ENCODE measurements at places on chromosomes 16 and 17. TPM values are rescaled to one million over a fixed set of nuclear protein-coding genes. Genes with fewer than 3 reads are reported as not detected.

Gene TGFB1I1
- not detected for total RNA-seq

Gene EPX
- total RNA-seq, result not detected

Gene CACNA1H
- 9.5 TPM for total RNA-seq

Gene ACSM3
- 3.8 TPM for total RNA-seq

Gene SBK1
- total RNA-seq, result 16.4 TPM

Gene GJC1
- 76.9 TPM for total RNA-seq

Gene KRTAP16-1
- total RNA-seq, result not detected

Gene ABCA9
- total RNA-seq, result 0.13 TPM

Gene MYO15A
- 5.4 TPM for total RNA-seq

- no peaks in the 10 kb centered on the region for H3K4me1 ChIP-seq
- no peak overlapping the region for H3K4me3 ChIP-seq
- no peaks in the 10 kb centered on the region for H3K36me3 ChIP-seq
Measured at GRCh38 chr17:48388955-48389743, 40.9 kb downstream of the SKAP1 start.

DNA sequence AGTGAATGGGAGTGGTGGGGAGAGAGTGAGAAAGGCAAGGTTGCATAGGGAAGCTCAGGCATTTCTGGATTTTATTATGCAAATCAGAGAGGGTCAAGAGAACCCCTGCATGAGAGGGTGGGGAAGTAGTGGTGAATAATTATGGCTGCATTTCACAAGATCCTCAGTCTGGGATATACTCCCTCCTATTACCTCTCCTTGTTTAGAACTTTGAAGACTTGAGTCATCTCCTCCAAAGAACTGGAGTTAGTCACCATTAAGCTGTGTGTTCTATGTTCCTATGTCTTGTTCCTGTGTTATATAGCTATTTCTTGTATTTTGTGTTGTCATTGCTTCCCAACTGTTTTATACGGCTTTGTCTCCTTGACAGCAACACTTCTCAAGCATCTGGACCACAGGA, 18.4 kb downstream of the SOX9 start:
- H3K27me3 ChIP-seq, result no peaks in the 10 kb centered on the region
- no peaks in the 10 kb centered on the region for H3K4me1 ChIP-seq
- no peak overlapping the region for H3K4me3 ChIP-seq
- H3K36me3 ChIP-seq, result no peaks in the 10 kb centered on the region
- DNase-seq, result no peak

GRCh38 chr16:88315543-88316105, 67.1 kb upstream of the ZNF469 start:
- peaks cover 4% of the 10 kb centered on the region for H3K4me1 ChIP-seq
- H3K27me3 ChIP-seq, result no peaks in the 10 kb centered on the region
- H3K4me3 ChIP-seq, result no peak overlapping the region
- no peaks in the 10 kb centered on the region for H3K36me3 ChIP-seq
- DNase-seq, result no peak
- no peak overlapping the region for H3K27ac ChIP-seq

DNA sequence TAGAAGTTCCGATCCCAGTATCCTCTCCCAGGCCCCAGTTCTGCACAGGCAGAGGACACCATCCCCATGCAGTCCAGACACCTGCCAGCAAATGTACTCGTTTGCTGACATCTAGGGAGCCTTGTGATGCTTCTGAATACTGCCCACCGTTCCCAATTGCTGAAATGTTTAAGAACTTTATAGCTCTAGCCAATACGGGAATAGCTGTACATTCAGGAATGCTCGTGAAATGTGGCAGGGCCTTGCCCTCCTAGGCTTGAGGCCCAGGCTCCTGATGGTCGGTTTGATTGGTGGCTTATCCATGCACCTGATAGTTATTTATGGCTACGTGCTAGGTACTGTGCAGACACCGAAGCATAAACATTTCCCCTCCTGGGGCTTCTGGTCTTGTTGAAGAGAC, 255.5 kb downstream of the PRKCA start:
- H3K36me3 ChIP-seq, result no peaks in the 10 kb centered on the region
- H3K27me3 ChIP-seq, result no peaks in the 10 kb centered on the region
- H3K27ac ChIP-seq, result no peak overlapping the region
- no peak for DNase-seq
- no peaks in the 10 kb centered on the region for H3K4me1 ChIP-seq

- H3K4me3 ChIP-seq, result no peak overlapping the region
- no peak for DNase-seq
- H3K27ac ChIP-seq, result no peak overlapping the region
- peaks cover 9% of the 10 kb centered on the region for H3K4me1 ChIP-seq
- no peaks in the 10 kb centered on the region for H3K27me3 ChIP-seq
Measured at GRCh38 chr16:66069587-66069986, 296.9 kb upstream of the CDH5 start.

DNA sequence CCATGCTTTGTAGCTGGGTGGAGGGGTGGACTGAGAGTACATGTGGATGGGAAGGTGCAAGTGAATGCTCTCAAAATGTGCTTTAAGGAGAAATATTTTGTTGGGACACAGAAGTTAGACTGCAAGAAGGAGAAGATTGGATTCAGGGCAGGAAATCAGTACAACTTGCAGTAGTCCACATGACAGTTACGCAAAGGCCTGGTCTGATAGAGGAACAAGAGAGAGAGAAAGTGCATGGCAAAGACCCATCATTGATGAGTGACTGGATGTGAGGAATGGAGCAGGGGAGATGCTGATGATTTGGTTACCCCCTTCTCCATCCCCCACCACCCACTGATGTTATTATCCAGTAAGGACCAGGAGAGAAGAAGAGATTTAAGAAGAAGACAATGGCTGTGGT, 472.8 kb downstream of the MAF start:
- H3K36me3 ChIP-seq, result no peaks in the 10 kb centered on the region
- no peak for DNase-seq
- no peak overlapping the region for H3K27ac ChIP-seq
- peaks cover 11% of the 10 kb centered on the region for H3K4me1 ChIP-seq
- no peak overlapping the region for H3K4me3 ChIP-seq

DNA sequence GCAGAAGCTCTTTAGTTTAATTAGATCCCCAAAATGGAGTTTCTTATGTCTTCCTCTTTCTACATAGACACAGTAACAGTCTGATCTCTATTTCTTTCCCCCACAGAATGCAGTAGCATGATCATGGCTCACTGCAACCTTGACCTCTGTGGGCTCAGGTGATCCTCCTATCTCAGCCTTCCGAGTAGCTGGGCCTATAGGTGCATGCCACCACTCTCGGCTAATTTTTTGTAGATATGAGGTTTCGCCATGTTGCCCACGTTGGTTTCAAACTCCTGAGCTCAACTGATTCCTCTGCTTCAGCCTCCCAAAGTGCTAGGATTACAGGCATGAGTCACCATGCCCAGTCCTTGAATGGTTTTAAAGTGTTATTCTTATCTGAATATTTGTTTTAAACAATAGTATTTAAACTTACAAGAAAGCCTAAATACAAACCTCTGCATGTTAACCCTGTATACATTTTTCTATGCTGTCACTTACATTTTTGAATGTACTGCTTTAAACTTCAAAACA, 120.6 kb downstream of the GOSR1 start:
- no peaks in the 10 kb centered on the region for H3K4me1 ChIP-seq
- no peak for DNase-seq
- no peak overlapping the region for H3K27ac ChIP-seq

GRCh38 chr16:85991856-85992255, 92.9 kb downstream of the IRF8 start:
- no peak overlapping the region for H3K4me3 ChIP-seq
- H3K27me3 ChIP-seq, result peaks cover 9% of the 10 kb centered on the region
- no peaks in the 10 kb centered on the region for H3K36me3 ChIP-seq
- DNase-seq, result no peak

- H3K4me1 ChIP-seq, result no peaks in the 10 kb centered on the region
- no peak overlapping the region for H3K27ac ChIP-seq
Measured at GRCh38 chr17:76784926-76785325, 47.0 kb downstream of the MFSD11 start.

DNA sequence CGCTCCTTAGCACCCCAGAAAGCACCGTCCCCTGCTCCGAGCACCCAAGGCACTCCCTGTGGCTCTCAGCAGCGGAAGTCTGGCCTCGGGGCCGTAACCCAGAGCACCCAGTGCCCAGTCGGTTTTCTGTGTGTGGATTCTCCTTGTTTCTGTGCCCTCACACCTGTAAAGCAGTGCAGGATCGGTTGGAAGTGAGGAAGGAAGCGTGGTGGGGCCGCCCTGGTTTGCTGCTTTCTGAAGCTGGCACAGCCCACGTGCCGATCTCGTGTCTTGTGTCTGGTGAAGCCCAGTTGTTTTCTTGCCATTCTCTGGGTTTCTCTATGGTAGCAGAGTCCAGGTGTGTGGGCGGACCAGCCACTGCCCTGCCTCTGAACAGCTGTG, 3.7 kb downstream of the ACSF3 start:
- no peaks in the 10 kb centered on the region for H3K36me3 ChIP-seq
- H3K4me3 ChIP-seq, result no peak overlapping the region
- H3K27ac ChIP-seq, result no peak overlapping the region
- peaks cover 19% of the 10 kb centered on the region for H3K4me1 ChIP-seq

DNA sequence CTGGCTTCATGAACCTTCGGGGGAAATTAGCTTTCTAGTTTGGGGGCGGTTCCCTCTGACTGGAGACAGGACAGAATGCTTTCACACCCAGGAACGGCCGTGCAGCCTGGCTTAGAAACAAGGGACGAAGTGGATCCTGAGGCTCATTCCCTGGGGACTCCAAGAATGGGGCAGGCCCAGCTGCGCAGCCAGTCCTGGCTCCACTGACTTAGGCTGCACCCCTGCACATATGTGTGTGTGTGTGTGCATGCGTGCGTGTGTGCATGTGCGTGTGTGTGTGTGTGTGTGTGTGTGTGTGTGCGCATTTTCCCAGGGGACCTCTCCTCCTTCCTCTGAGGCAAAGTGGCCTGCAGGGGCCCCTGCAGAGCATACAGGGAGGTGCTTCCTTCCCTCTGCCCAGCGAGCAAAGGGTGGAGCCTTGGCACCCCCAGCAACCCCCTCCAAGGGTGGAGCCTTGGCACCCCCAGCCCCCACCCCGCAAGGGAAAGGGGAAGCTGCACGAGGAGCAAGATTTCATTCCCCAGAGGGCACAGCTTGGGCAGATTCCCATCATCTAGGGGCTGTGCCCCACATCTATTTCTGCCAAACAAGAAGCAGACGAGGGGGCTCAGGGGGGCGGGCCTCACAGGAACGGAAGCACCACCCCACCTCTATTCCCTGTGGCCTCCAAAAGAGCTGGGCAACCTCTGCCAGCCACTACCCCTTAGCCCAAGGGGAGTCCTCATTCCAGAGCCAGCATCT, 97.6 kb upstream of the CBX4 start:
- peaks cover 15% of the 10 kb centered on the region for H3K27me3 ChIP-seq
- peaks cover 11% of the 10 kb centered on the region for H3K4me1 ChIP-seq
- H3K27ac ChIP-seq, result no peak overlapping the region
- DNase-seq, result no peak

Data from neural progenitor cell (in vitro differentiated cells).